ENCODE measurements at places on chromosomes 4 and X.

- no peak for DNase-seq
These were observed 1.8 kb downstream of the SH3BP2 start for GRCh38 chr4:2794486-2795299.

DNA sequence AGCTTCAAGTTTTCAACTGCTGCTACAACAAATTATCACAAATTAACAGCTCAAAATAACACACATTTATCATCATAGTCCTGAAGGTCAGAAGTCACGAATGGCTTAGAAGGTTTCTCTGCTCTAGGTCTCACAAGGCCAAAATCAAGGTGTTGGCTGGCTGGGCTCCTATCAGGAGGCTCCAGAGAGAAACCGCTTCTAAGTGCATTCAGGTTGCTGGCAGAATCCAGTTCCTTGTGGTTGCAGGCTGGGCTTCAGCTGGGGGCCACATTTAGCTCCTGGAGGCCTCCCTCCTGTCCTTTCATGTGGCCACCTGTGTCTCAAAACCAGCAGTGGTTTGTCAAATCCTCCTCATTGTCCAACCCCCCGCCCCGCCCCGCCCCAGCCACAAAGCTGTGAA lies 15.4 kb downstream of the MRFAP1 start:
- DNase-seq, result no peak

DNA sequence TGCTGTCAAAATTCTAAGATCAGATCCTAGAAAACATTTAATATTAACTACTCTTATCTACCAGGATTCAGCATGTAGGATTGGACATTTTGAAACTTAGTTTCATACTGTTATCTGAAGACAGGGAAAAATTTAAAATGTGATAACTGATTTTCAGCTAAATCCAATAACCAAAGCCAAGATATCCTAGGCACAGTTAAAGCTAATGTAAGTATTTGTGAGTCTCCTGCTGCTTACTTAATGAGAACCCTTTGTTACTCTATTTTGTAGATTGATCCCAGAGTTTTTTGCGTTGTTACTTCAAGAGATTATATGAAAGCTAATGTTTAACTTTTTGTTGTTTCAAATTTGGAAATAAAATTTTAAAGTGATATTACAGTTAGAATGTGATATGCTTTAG lies 2.0 kb downstream of the CPE start:
- DNase-seq, result no peak

- DNase-seq, result peak; percentile 96
These were observed at the start of gene NFXL1 for GRCh38 chr4:47914220-47914925. NFXL1 (minus strand) TSS chr4:47914583; CDS start chr4:47914203, 380 bp downstream.

GRCh38 chrX:139802048-139802447 lies 94.1 kb upstream of the MCF2 start:
- DNase-seq, result no peak

- DNase-seq, result no peak
These were observed 555.7 kb downstream of the PCDH7 start for GRCh38 chr4:31275906-31276305.

DNA sequence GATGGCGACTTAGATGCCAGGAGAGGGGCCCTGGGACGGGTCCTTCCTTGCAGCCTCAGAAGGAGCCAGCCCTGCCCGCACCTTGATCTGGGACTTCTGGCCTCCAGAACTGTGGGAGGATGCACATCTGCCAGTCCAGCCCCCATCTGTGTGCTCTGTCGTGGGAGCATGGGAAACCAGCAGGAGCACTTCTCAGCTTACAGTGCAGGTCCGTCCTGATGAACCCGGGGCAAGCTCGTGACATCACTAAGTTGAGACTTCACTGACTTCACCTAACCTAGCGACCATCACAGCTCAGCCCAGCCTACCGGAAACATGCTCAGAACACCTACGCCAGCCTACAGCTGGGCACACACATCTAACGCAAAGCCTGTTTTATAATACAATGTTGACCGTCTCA lies 38.1 kb downstream of the ABLIM2 start:
- DNase-seq, result peak; percentile 87

GRCh38 chrX:13837290-13837745 lies 20.4 kb upstream of the GPM6B start:
- DNase-seq, result no peak

DNA sequence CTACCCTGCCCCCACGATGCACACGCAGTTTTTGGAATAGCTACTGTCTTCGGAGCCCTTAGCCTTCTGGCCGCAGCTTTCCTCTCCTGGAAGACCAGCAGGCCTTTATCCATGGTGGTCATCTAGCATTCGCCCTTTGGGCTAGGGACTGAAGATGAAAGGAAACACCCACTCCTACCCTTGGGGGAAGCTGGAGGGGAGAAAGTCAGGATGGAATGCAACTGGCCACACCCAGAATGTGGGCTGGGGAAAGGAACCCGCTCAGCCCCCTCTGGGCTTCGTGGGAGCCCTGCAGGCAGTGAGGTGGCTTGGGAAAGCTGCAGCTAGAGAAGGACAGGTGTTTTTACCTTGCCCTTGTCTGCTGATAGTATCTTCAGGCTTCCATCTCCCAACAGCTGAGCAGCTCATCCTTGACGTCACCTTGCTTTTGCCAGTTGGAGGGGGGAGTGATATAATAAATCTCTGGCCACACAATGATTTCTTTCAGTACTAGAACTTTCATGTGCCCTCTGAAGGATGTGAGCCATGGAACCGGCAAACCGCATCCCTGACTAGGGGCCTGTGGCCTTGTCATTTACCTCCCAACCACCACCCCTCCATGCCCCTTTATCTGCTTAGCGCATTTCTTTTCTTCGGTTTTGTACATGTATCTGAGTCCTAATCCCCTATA lies 59.0 kb downstream of the ELF4 start:
- no peak for DNase-seq

- DNase-seq, result no peak
These were observed 43.0 kb upstream of the CDKN2AIP start for GRCh38 chr4:183401473-183401872.

GRCh38 chr4:148057516-148057915 lies 325.6 kb downstream of the ARHGAP10 start:
- no peak for DNase-seq

DNA sequence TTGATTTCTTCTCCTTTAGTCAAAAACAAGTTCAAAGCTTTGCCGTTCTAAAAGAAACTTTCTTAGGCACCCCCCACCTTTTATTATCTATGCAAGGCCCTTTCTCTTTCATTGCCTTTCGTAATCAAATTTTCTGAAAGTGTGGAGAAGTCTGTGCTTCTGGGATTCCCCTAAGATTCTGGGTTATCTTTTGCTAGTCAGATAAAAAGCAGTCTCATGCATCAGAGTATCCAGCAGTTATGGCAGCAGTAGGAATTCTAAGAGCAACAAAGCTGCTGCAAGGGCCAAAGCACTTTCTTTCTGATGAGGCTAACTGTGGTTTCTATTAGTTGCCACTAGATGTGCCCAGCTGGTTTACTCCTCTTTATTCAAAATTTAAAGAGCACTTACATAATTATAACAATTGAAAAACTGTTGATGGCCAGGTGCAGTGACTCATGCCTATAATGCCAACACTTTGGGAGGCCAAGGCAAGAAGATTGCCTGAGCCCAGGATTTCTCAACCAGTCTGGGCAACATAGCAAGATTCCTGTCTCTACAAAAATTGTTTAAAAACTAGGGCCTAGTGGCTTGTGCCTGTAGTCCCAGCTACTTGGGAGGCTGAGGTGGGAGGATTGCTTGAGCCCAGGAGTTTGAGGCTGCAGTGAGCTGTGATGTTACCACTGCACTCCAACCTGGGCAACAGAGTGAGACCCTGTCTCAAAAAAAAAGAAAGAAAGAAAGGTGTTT lies 296.2 kb downstream of the PAPSS1 start:
- no peak for DNase-seq

GRCh38 chr4:25928379-25929297 lies 14.6 kb downstream of the SMIM20 start:
- DNase-seq, result no peak

- no peak for DNase-seq
These were observed 46.1 kb downstream of the ARAP2 start for GRCh38 chr4:36198068-36198808.

DNA sequence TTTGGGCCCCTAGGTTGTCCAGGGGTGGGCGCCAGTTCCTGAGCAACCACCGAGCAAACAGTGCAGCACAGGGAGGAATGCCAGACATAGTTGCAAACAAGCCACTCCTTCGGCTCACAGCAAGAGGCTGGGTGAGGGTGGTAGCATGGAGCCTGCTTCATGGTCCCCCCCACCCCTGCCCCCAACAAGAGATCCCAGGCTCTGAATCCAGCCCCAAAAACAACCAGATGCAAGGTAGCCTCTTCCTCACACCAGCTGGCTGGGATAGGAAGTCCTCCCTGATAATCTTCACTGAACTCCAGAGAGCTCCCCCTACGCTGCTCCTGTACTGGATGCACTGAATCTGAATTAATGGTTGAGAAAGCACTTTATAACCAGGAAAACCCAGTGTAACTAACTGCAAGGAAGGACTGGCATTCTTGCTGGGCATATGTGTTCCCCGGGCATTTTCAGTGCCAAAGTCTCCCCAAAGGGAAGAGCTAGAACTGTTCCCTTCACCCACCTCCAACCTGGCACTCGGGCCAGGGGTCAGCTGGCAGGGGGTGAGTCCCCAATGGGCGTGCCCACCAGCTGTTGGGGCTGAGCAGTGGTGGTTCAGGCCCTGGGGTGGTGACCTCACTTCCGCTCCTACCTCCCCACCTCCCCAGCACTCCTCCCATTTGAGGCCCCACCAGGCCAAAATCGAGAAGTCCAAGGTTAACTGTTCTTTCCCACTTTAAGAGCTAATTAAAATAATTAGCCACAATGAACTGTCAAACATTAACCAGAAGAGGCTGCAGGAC lies 1.5 kb downstream of the ELF4 start:
- no peak for DNase-seq

- no peak for DNase-seq
These were observed 617 bp upstream of the MRFAP1L1 start for GRCh38 chr4:6710282-6710681.

GRCh38 chr4:173332963-173333657 lies 1.0 kb downstream of the HMGB2 start:
- DNase-seq, result peak; percentile 3

- DNase-seq, result no peak
These were observed 265.3 kb downstream of the ZNF674 start for GRCh38 chrX:46279925-46280313.

GRCh38 chr4:148296498-148296897 lies 145.7 kb downstream of the NR3C2 start:
- DNase-seq, result no peak

- no peak for DNase-seq
These were observed 600.0 kb downstream of the BCOR start for GRCh38 chrX:39497702-39498265.

DNA sequence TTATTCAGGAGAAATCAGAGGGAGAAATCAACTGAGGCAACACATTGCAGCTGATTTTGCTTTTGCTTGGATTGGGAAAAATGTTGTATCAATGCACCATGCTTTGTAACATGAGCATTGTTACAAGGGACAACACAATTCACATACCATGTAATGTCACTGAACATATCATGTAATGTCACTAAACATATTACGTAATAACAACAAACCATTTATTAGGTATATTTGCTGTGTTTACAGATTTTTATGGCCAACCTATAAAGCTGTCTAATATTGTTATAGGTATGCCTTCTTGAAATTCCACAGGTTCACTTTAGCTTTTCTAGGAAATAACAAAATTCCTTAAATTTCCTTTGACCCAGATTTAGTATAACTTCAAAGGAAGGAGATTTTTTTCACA lies 5.0 kb upstream of the HERC3 start:
- DNase-seq, result no peak

GRCh38 chr4:173793937-173794510 lies 264.0 kb upstream of the HAND2 start:
- no peak for DNase-seq

GRCh38 chr4:106495476-106495875 lies 126.9 kb upstream of the GIMD1 start:
- no peak for DNase-seq

DNA sequence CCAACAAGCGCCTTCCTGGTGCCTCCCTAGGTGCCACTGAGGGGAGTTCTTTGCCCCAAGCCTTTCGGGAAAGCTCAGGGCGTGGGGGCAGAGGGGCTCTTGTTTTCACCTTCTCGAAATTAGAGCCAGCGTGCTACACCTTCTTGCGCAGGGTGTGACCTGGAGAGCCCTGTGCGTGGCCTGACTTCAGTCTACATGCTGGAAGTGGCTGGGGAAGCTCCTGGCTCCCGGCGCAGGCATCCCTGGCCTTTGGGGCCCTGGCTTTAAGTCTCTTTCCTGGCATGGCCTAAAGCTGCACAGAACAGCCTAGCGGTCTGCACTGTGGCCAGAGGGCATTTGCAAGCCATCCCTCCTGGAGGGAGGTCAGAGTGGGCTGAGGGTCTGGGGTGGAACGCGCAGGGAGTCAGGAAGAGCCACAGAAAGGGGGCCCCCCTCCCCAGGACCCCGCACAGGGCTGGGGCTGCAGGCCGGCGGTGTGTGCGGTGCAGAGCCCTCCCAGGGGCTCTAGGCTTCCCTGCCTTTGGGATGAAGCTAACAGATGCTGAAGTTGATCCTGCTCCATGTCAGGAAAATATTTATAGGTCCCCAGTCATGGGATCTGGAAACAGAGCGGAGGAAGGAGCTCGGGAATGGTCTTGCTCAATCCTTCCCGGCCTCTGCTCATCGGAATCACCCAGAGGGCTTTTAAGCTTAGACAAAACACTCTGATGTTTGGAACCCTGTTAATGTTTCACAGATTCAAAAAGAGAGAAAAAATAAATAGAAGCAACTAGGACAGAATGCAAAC lies 781 bp upstream of the SPON2 start:
- no peak for DNase-seq

GRCh38 chrX:72102760-72103159 lies 29.0 kb downstream of the RTL5 start:
- DNase-seq, result no peak

DNA sequence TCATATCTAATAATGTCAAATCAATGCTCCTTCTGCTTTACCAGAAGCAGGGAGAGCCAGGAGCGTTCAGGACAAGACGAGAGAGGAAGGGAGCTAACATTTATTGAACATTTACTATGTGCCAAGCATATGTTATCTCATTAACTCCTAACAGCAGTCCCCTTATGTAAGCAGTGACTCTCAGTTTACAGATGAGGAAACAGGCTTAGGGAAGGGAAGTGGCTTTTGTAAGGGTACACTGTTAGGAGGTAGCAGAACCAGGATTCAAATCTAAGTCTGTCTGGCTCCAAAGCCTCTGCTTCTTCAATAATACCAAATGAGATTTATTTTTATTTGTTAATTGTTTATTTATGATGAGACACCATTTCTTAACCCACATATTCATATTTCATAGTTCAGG lies 2.6 kb upstream of the STARD8 start:
- DNase-seq, result no peak

GRCh38 chrX:1393871-1394615 lies 2.1 kb upstream of the SLC25A6 start:
- no peak for DNase-seq

DNA sequence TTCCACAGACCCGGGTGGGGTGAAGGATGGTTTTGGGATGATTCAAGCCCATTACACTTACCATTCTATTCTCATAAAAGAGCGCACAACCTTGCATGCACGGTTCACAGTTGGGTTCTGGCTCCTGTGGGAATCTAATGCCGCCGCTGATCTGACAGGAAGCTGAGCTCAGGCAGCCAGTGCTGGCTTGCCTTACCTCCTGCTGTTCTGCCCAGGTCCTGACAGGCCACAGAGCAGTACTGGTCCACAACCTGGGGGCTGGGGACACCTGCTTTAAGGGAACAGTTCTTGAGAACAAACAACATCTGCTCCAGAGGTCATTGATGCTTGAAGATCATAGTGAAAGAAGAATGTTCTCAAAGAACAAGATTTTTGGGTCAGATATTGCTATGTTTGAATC lies 8.0 kb upstream of the HS3ST1 start:
- no peak for DNase-seq

GRCh38 chr4:36445480-36445879 lies 164.1 kb downstream of the DTHD1 start:
- DNase-seq, result no peak

GRCh38 chrX:17475449-17476217 lies 100.6 kb downstream of the NHS start:
- peak; percentile 30 for DNase-seq

Data from renal pelvis (tissue), 12 donors.